ENCODE measurements at places on chromosomes 2 and 18.
A peak's percentile ranks its signal among the peaks of the same experiment; 100 is the strongest.

- H3K4me3 ChIP-seq: no peak overlapping the region
- no peak overlapping the region for H3K27ac ChIP-seq
- H3K4me1 ChIP-seq: no peaks in the 10 kb centered on the region
- no peaks in the 10 kb centered on the region for H3K27me3 ChIP-seq
These were observed 41.8 kb upstream of the CTAGE1 start for GRCh38 chr18:22459491-22459890.

DNA sequence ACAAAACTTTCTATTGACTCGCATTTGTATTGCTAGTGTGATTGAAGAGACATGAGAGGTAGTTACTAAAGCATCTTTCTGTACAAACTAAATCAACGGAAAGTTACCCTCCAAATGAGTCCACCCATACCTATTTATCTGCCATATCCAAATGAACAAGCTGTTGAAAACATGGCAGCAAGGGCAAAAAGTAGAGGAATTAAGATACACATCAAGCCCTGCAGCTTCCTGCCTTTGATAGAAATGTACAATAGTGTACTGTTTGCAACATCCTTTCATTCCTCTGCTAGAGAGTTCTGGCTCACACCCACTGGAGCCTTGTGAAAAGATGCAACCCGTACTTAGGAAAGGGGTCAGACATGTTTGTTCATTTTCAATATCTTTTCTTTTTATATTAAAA is 122.5 kb downstream of the ERBB4 start:
- no peaks in the 10 kb centered on the region for H3K36me3 ChIP-seq

DNA sequence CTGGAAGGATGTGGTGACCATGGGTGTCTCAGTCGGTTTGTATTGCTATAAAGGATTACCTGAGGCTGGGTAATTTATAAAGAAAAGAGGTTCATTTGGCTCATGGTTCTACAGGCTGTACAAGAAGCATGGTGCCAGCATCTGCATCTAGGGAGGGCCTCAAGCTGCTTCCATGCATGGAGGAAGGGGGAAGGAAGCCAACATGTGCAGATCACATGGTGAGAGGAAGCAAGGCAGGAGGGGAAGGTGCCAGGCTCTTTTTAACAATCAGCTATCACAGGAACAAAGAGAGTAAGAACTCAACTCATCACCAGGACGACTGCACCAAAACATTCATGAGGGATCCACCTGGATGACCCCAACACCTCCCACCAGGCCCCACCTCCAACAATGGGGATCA is 209.4 kb downstream of the CDH20 start:
- no peaks in the 10 kb centered on the region for H3K4me1 ChIP-seq
- H3K4me3 ChIP-seq: no peak overlapping the region
- H3K27me3 ChIP-seq: no peaks in the 10 kb centered on the region
- H3K36me3 ChIP-seq: no peaks in the 10 kb centered on the region
- no peak for DNase-seq
- no peak overlapping the region for H3K27ac ChIP-seq

DNA sequence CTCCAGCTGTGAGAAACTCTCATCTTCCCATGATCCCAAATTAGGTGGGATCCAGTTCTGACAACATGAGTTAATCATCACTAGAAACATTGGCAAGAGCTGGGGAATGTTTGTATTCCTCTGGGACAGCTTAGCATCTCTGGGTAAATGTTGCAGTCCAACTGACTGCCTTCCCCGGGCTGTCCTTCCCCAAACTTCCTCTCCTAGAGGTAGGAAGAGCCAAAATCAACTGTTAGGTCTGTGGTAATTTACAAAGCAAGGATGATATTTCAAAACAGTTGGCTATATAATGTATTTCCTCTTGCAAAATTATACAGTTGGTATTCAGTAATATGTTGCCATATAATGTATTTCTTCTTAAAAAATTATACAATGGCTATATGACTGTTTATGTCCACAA is 148.5 kb downstream of the MGAT5 start:
- H3K27ac ChIP-seq: no peak overlapping the region
- peaks cover 4% of the 10 kb centered on the region for H3K36me3 ChIP-seq
- no peaks in the 10 kb centered on the region for H3K4me1 ChIP-seq
- H3K4me3 ChIP-seq: no peak overlapping the region
- no peaks in the 10 kb centered on the region for H3K27me3 ChIP-seq

DNA sequence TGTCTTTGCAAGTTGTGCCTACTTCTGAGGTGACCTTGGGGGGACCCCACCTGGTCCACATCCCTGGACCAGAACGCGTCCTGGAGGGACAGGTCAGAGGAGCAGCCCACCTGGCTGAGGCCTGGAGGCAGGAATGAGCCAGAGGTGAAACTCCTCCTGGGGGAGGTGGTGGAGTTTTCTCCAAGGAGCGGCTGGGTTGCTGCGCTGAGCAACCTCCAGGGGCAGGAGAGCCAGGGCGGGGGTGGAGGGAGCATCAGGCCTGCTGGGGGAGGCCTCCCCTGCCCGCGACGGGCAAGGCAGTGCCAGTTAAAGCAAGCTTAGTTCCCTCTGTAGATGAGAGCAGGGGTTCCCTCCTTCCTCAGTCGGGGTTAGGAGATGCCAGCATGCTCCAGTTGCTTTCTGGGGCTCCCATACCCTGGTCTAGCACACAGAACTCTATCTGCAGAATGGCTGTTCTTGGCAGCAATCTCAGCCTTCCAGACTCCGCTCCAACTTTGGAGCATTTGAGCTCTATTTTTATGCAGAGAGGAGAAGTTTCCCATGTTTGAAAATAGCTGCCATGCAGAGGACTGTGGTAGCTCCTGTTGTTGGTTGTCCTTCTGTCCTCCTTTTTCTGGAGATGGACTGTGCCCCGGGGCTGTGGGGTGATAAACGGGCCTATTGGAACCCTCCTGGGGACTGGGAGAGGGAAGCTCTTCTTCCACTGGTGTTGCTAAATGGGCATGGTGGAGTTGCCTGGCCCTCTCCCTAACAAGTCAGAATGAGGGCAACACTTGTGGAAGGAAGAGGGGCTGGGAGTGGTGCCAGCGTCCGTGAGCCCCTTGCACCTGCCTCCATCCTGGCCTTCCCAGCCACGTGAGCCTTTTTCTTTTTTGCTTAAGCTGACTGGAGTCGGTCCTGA is 39.1 kb downstream of the B3GNT2 start:
- no peak overlapping the region for H3K27ac ChIP-seq
- H3K4me1 ChIP-seq: peaks cover 20% of the 10 kb centered on the region
- DNase-seq: no peak

DNA sequence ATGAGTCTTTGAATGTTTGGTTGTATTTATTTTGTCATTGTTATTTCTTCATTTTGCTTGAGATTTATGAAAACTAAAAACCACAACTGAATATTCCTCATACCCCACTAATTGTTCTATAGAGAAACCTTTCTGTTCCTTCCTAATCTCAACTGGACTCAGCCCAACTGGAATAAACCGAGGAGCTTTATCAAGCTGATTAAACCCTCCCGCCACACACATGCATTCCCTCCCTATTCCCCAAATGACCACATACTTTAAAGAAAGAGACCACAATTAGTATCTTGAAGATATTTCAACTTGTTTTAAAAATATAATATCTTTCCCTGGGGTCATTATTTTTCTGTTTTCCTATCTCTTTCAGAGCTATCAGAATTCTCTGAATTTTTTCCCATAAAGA is 107.5 kb downstream of the OSR1 start:
- no peaks in the 10 kb centered on the region for H3K36me3 ChIP-seq
- H3K27ac ChIP-seq: no peak overlapping the region
- H3K4me3 ChIP-seq: no peak overlapping the region
- DNase-seq: no peak
- H3K27me3 ChIP-seq: no peaks in the 10 kb centered on the region

GRCh38 chr2:239363946-239364637 is 36.7 kb downstream of the HDAC4 start:
- DNase-seq: no peak
- no peaks in the 10 kb centered on the region for H3K36me3 ChIP-seq
- no peak overlapping the region for H3K4me3 ChIP-seq
- no peak overlapping the region for H3K27ac ChIP-seq
- H3K27me3 ChIP-seq: no peaks in the 10 kb centered on the region

DNA sequence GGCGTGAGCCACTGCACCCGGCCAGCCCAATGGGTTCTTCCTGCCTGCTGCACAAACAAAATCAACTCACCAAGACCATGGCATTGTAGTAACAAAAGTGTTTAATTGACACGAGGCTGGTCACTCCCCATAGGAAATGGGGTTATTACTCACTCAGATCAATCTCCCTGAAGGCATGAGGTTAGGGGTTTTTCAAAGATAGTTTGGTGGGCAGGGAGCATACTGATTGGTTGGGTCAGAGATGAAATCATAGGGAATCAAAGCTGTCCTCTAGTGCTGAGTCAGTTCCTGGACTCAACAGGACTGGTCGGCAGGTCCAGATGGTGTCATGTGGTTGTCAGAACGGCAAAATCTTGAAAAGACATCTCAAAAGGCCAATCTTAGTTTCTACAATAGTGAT is 122.1 kb downstream of the TMEM17 start:
- no peaks in the 10 kb centered on the region for H3K27me3 ChIP-seq
- no peak overlapping the region for H3K27ac ChIP-seq
- no peak overlapping the region for H3K4me3 ChIP-seq
- DNase-seq: peak; percentile 70

DNA sequence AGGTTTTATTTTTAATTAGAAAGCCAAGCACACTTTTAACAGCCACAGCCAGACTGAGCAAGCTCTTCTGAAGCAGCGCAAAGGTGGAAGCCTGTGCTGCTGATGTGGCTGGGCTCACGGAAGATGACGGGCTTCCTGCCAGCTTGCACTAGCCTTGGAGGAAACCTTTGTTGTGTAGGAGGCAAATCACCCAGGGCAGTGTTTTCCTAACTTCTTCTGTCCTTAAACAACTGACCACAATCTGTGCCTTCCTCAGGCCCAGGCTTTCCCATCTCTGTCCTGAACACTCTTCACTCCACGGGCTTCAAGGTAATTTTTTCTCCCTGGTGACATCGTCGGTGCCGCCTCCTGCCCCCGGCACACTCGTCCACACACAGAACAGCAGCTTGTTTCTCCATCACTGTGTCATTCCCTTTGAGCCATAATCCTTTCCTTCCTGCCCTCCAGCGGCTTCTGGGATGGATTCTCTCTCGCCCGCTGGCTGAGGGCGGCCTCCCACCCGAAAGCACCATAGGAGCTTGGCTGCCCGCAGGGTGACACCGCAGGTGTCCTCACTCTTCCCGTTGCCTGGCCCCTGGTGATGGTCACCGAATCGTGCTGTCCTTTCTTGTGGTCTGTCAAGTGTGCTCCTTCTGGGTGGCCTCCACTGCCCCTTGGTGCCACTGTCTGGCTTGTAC is 31.1 kb upstream of the INHBB start:
- peak; percentile 89 for DNase-seq
- H3K4me1 ChIP-seq: peaks cover 41% of the 10 kb centered on the region
- no peak overlapping the region for H3K4me3 ChIP-seq
- H3K27ac ChIP-seq: no peak overlapping the region
- H3K27me3 ChIP-seq: no peaks in the 10 kb centered on the region

DNA sequence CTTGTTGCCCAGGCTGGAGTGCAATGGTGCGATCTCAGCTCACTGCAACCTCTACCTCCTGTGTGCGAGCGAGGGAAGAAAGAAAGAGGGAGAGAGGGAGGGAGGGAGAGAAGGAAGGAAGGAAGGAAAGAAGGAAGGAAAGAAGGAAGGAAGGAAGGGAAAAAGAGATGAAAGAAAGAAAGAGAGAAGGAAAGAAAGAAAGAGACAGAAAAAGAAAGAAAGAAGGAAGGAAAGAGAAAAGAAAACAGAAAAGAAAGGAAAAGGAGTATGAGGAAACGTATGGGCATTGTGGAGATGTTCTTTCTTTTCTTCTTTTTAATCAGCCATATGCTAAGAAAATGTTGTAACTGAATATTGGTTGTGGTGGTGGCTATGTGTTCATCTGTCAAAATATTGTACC is 16.5 kb downstream of the CLK1 start:
- H3K4me3 ChIP-seq: no peak overlapping the region
- DNase-seq: no peak
- peaks cover 25% of the 10 kb centered on the region for H3K36me3 ChIP-seq
- H3K27me3 ChIP-seq: no peaks in the 10 kb centered on the region
- H3K27ac ChIP-seq: no peak overlapping the region

DNA sequence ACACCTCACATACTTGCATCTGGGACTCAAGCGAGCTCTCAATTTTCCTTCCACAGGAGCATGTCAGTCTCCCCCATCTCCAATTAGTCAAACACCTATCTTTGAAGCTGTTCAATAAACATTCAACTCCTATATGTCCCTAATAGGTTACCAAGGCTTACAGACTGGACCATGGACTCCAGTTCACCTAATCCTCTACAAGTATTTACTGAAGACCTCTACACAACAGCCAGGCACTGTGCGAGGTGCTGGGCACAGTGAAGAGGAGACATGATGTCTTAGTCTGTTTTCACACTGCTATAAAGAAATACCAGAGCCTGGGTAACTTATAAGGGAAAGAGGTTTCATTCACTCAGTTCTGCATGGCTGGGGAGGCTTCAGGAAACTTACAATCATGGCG is 129.9 kb downstream of the MYO5B start:
- H3K27me3 ChIP-seq: no peaks in the 10 kb centered on the region
- no peak overlapping the region for H3K27ac ChIP-seq
- no peaks in the 10 kb centered on the region for H3K36me3 ChIP-seq
- H3K4me1 ChIP-seq: no peaks in the 10 kb centered on the region
- DNase-seq: no peak

GRCh38 chr2:121038891-121039616 is 245.9 kb downstream of the TFCP2L1 start:
- H3K36me3 ChIP-seq: no peaks in the 10 kb centered on the region
- DNase-seq: no peak
- H3K27me3 ChIP-seq: no peaks in the 10 kb centered on the region
- H3K4me1 ChIP-seq: no peaks in the 10 kb centered on the region

DNA sequence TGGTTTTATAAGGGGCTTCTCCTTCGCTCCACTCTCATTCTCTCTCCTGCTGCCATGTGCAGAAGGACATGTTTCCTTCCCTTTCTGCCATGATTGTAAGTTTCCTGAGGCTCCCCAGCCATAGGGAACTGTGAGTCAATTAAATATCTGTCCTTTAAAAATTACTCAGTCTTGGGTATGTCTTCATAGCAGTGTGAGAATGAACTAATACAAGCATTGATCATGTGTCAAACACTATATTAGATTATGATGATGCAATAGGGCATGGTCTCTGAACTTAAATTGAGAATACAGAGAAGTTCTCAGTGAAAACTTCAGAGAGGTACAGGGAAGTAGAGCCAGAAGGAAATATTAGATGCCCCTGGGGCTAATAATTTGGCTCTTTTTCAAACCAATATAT is 5.9 kb upstream of the MAP4K3 start:
- H3K4me3 ChIP-seq: no peak overlapping the region
- H3K27me3 ChIP-seq: no peaks in the 10 kb centered on the region

DNA sequence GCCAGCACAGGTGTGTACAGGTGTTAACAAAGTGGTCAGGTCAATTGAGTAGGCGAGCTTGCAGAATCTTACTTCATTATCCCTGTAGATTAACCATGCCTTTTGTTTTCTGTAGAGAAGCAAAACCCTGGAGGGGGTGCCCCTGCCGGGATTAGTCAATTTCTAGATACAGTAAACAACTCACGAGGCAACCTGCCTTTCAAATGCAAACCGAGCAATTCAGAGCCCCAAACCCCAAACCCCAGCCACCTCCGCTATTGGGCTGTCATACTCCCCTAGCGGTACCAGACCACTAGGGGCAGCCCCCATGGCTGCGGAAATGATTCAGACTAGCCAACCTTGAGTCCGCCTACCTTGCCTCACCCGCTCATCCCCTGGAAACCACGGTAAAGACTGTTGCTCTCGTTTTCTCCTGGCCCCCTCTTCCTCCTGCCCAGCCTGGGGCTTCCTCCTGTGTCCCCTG is 61.4 kb upstream of the KIF5C start:
- H3K4me3 ChIP-seq: no peak overlapping the region
- no peak overlapping the region for H3K27ac ChIP-seq
- DNase-seq: peak; percentile 11
- H3K36me3 ChIP-seq: no peaks in the 10 kb centered on the region
- no peaks in the 10 kb centered on the region for H3K4me1 ChIP-seq

Measured in common myeloid progenitor, CD34-positive (primary cell).